ENCODE measurements at places on chromosomes 16 and 17.

DNA sequence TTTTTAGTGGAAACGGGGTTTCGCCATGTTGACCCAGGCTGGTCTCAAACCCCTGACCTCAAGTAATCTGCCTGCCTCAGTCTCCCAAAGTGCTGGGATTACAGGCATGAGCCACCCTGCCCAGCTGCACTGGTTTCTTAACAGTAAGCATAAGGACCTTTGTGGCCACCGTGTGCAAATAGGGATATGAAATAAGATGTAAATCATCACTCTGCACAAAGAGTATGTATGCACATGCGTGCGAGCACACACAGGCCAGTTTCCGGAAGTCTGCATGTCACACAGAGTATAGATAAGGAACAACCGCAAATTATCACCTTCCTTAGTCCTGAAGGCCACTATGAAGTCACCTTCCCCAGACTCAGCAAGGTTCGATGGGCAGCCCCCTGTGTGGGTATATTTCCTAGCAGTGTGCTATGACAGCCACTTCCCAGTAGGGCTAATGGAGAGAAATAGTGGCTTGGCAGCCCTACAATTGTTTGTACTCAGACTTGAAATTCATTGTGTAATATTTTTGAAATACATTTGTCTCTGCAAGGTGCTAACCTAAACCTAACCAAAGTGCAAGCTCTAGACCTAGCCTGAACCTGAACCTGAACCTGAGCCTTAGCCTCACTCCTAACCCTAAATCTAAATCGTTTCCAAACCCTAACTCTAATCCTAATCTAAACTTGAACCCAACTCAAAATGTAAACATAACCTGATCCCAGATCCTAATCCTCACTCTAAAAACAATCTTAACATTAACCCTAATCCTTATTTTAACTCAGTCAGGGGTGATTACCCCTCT, 48.4 kb upstream of the SKAP1 start:
- DNase-seq, result no peak

GRCh38 chr17:79677646-79678045, 53.1 kb upstream of the ENPP7 start:
- DNase-seq, result no peak

- DNase-seq, result no peak
Observed at GRCh38 chr16:26169473-26169872, 477.7 kb downstream of the HS3ST4 start.

DNA sequence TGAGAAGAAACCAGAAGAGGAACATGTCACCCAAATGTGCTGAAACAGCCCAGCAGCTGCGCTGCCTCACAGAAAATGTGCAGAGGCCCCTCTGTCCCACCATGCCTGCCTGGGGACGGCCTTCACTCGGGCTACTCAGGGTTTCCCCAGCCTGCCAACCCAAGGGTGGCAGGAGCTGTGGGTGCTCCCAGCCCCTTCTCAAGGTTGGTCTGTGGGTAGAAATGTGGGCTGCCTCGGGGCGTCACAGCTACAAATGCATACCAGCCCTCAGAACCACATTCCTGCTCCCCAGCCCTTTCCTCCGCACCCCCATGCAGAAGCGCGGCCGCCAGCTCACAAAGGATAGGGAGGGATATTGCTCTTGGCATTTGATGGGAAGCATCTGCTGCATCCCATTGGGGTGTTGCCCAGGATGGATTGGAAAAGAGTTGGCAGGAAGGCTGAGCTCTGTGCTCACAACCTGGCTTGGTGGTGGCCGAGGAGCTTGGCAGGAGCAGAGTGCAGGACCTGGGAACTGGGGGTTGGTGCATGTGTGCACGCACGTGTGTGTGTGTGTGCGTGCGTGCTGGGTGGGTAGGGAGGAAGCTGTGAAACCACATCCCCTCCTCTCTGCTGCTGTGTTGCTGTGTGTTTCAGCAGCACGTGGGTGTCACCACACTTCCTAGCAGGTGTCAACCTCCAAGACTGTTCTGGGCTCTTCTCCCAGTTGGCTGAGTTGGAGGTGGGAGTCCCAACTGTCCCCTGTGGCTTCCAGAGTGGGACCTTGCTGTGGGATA, 304.4 kb downstream of the SEC14L1 start:
- DNase-seq, result no peak

DNA sequence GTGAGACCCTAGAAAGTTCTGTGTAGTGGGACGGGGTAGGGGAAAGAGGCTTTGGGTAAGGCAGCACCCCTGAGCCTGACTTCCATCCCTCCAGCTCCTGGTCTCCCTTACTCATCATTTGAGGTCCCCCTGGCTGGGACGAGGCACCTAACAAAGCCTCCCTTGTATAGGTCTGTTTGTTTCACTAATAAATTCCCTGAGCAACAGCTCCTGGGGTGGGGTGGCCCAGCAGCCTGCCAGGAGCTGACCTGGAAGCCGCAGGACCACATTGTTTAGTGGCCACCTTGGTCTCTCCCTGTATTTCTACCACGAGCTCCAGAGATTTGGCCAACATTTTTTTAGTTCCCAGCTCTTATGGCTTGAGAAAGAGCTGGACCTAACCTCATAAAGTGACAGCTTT, 7.2 kb downstream of the PRR15L start:
- no peak for DNase-seq
